ENCODE measurements at places on chromosomes 13 and 19.

DNA sequence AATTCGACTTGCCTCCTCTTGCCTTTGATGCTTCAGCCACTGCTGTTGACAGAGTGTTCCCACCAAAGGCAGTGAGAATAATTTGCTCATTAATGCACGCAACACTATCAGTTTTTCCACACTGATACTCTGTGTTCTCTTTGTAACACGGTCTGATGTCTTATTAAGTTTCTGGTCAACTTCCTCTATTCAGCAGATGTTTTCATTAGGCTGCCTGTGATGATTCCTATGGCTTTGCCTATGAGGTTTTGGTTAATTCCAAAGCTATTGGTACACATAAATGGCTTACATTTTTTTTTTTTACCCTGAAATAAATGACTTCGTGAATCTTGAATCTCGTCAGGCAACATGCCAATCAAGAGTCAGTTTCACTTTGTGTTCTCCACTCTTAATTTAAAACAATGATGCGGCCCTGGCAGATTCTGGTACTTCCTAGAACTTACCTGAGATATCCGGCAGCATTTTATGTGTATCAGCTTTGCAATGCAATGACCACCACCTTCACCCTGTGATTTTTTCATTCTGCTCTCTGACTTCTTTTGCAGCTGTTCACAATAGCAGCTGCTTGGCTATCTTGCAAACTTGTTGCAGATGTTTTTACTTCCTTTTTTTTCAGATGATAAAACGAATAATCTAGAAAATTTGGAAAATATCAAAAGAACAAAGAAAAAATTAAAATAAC lies 27.5 kb upstream of the KL start:
- no peak for DNase-seq

DNA sequence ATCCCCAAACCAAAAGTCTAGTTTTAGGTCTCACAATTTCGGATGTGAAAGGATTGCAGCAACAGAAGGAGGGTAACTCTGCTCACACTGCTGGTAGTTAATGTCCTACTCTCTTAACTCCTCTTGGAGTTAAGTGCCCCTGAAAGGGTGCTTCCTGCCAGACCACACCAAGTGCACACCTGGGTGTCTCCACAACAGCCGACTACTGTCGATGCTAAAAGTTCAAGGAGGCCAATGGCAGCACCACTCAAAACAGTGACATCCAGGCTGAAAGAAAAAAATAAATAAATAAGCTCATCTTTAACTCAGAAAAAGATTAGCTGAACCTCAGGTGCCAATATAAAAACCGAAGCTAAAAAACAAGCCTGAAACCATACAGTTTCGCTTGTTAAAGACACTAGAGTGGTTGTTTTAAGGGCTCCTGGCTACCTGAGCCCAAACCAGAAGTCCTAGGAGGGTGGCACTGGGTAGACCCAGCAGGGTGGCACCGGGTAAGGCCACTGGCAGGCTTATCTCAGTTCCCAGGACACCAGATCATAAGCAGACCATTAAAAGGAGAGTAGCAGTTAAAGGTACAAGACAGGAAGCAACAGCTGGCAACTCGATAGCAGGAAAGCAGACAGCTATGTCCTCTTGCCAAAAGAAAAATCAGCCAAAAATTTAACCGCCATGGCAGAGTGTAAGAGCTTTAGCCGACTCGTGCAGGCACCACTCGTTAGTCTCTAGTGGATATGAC lies 39.3 kb downstream of the BRD4 start:
- no peak for DNase-seq

- no peak for DNase-seq
Measured at GRCh38 chr13:94308832-94309231, 170.7 kb downstream of the DCT start.

- DNase-seq: no peak
Measured at GRCh38 chr19:39970425-39970674, 615 bp upstream of the PSMC4 start.

DNA sequence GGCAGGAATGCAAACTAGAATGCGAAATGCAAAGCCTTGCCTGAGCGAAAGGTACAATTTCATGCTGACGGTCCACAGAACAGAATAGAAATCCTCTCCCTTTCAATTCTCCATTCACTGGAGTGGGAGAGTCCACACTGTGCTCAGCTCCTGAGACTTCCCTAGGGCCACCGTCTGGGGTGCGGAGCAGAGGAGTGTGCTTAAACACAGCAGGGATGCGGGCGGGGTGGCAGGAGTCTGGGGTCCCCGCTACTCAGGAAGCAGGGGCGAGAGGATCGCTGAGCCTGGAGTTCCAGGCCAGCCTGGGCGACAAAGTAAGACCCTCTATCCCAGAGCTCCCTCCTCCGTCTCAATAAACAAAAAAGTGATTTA lies 552 bp upstream of the ZNF816 start:
- peak; percentile 1 for DNase-seq

DNA sequence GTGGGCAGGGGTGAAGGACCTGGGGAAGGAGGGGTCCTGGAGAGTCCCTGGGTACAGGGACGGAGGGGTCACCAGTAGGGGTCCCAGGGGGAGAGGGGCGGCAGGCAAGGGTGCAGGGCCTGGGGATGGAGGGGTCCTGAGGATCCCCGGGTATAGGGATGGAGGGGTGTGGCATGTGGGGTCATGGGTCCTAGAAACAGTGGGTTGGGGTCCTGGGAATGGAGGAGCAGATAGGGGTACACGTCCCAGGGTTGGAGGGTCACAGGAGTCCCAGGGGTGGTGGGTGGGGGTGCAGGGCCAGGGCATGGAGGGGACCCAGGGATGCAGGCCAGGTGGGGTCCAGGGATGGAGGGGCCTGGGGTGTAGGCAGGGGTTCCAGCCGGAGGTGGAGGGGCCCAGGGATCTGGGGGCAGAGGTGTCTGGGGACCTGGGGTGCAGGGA lies 1.4 kb downstream of the BTBD2 start:
- no peak for DNase-seq

- DNase-seq: peak; percentile 65
Measured at GRCh38 chr19:18785179-18786124, 5.7 kb downstream of the COMP start.

GRCh38 chr19:10467104-10467706 lies 36.0 kb downstream of the KEAP1 start:
- no peak for DNase-seq

- DNase-seq: no peak
Measured at GRCh38 chr13:72293206-72293605, 426.2 kb upstream of the DACH1 start.

GRCh38 chr19:43798546-43799409 lies 3.5 kb downstream of the LYPD5 start:
- peak; percentile 66 for DNase-seq

GRCh38 chr13:111449041-111449440 lies 128.6 kb downstream of the TEX29 start:
- DNase-seq: no peak

- DNase-seq: no peak
Measured at GRCh38 chr19:41957838-41958366, 1.2 kb downstream of the RABAC1 start.

DNA sequence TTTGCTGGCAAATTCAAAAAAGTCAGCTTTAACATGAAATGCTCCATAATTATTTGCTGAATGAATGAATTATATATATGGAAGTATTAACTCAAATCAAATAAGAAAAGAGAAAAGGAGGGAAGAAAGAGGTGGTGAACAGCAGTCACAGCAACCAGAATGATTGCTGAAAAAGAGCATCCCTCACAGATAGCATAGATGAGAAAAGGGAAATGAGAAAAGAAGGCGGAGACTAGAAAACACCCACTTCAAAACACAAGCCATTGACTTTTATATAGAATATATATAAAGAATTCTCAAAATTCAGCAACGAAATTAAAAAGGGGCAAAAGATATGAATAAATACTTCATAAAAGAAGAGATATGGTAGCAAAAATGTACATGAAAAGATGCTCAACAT lies 75.2 kb downstream of the CAB39L start:
- DNase-seq: no peak

- DNase-seq: no peak
Measured at GRCh38 chr19:54172471-54173358, at the start of gene TMC4. TMC4 (minus strand) TSS chr19:54173160; CDS start chr19:54173117, 43 bp downstream.

DNA sequence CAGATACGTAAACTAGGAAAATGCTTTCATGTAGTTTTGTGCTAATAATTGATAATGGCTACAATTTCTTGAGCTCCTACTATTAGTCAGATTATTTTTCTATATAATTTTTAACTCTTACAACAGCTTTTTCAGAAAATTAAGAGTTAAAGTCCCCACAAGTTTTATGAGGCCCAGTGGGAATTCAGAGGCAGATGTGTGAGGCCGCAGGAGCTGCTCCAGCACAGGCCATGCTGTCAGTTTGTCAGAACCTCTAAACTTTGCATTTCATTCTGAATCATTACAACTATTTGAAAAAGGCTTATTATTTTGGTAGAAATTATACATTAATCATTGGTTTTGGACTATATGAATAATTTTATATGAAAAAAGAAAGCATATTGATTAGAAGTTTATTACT lies 370.8 kb downstream of the MYO16 start:
- DNase-seq: no peak

DNA sequence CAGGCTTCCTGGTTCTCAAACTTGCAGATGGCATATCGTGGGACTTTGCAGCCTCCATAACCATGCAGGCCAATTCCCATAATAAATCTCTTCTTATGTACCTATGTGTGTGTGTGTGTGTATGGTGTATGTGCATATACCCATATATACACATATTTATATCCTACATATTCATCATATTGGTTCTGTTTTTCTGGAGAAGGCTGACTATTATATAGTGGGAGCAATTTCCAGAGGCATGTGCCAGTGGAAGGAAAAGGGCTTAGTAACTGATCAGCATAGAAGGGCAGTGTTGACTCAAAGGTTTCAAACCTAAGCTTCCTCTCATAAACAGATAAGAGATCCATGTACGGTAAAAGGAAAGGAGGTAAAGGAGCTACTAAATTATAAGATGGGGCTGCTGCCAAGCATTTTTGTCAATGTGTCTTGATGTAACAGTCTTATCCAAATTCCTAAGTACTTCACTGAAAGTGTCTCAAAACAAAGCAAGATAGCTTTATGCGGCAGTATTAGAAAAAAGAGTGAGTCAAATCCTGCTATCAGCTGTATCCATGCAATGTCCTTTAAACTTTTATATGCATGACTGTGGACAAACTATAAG lies 432.1 kb downstream of the TBC1D4 start:
- no peak for DNase-seq

GRCh38 chr19:29376855-29377354 lies 148.9 kb upstream of the VSTM2B start:
- no peak for DNase-seq

GRCh38 chr13:80979035-80979641 lies 638.2 kb upstream of the SPRY2 start:
- DNase-seq: no peak
